ENCODE measurements at places on chromosomes 5 and 9.

DNA sequence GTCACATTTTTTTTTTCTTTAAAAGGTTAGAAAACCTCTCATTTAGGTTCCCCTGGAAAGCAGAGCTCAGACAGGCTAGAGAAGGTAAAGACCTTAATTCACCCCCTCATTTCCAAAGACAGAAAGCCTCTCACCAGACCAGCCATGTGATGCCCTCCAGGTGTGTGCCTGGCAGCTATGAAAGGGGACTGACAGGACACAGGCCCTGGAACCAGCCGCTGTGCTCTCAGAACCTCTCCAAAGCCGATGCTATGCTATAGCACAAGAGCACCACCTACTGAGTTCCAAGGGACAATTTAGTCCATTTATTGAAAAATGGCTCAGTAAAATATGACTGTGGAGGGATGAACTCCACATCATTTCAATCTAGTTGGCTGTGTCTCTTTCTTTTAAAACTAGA lies 48.8 kb downstream of the FANCC start:
- no peak for DNase-seq

DNA sequence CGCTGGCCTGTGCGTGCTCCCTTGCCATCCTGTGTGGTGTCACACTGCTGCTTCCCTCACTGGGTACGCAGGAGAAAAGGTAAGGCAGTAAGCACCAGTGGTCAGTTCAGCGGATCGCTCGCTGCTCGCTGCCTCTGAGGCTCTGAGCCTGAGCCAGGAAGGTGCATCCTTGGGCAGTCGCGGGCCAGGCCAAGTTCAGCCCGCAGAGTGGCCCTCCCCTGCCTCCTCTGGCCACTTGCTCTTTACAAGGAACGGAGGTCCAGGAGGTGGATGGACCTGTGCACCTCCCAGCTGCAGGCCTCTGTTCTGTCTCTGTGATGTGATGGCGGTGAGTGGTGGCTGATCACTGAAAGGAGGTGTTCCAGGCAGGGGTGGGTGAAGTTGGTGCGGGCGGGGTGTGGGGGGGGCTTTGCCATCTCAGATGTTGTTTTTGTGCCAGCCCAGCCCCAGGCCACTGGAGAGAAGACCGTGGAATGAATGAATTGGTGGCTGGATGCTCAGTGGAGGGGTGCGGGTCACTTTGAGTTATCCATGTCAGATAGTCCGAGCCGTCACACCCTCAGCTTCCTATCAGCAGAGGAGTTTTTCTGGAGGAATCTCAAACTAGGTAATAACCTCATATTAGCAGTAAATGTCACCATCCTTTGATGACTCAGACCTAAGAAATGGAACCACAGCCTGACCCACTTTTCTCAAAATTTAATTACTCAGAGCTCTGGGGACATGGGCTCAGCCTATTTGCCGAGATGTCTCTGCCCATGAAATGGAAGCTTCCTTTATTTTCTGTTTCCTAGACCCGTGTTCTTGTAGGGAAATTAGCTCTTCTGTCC lies 7.3 kb downstream of the COL5A1 start:
- no peak for DNase-seq

GRCh38 chr5:56475689-56476486 lies 242.8 kb upstream of the ANKRD55 start:
- no peak for DNase-seq

DNA sequence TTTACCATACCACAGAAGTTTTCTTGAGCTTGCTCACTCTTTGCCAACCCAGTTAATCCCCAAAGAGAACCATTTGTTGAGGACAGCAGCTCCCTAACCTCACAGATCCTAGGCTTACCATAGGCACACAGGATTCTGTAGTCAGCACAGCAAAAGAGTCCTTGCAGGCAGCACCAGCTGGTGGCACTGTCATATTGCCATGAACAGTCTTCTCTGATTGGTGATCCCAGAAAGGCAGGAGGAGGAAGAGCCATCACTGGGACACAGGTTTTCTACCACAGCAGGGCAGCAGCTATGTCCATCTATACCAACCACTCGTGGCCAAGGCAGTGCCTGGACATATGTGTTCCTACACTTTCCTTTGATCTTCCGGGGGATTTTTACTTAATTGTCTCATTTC lies 297.1 kb upstream of the CD180 start:
- no peak for DNase-seq

GRCh38 chr5:156375895-156376495 lies 49.0 kb downstream of the SGCD start:
- DNase-seq: no peak

DNA sequence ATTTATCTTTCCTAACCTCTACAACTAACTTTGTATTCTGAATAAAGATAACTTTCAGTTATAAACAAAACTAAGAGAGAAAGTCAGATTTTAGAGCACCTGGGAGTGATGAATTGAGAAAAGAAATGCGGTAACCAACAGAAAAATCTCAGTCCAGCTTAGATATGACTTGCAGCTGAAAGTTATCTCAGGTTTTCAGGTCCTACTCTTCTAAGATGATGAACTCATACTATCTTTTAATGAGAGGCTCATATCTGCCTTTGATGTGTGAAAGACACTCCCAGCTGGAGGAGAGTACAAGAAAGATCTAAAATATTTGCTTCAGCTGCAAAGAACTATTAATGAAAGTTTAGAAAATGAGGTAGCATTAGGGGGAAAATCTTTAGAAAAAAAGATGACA lies 190.5 kb downstream of the DENND1A start:
- DNase-seq: no peak

DNA sequence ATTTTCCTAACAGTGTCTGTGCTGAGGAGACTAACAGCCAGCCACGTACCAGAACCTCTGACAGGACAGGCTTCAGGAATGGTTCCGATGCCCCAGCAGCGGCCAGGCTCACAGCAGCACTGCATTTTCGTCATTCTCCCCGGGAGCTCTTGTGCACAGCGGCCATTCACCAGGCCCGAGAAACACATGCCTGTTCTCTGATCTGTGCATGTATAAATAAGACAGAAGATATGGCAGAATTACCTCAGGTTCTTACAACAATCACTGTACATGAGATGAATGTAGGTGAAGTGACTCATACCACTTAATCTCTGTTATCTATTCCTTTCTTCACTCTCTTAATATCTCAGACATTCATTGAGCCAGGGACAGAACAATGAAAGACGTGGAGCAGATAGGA lies 143.0 kb downstream of the FBN2 start:
- no peak for DNase-seq

- DNase-seq: no peak
These were observed 39.7 kb downstream of the PLPP7 start for GRCh38 chr9:131329241-131329641.

DNA sequence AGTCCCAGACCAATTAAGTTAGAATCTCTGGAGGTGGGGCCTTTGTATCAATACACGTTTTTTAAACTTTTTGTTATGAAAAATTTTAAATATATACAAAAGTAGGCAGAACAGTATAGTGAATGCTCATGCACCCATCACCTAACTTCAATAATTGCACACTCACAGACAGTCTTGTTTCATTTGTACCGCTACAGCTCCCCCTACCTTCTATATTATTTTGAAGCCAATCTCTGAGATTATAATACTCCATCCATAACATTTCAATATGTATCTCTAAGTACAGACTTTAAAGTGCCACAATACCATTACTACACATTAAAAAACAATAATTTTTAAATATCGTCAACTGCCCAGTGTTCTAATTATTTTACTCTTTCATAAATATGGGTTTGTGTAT lies 32.9 kb downstream of the ISL1 start:
- no peak for DNase-seq

GRCh38 chr5:102294886-102295395 lies 1.1 kb downstream of the SLCO4C1 start:
- DNase-seq: no peak

DNA sequence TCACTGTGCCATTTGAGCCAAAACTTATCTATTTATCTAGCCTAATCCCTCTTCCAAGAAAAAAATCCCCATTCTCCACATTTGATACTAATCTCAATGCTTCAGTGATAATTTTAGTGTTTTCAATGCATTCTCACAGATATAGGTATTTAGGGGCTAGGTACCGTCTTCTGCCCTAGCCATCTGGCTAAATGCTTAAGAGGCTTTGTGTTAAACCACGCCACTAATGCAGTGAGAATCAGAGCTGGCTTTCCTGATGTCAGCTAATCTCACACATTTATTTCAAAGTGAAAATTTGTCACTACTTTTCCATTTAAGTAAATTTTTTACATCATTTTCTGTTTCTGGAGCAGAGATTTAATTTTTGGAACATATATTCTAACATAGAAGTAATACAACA lies 479.7 kb downstream of the MAN2A1 start:
- DNase-seq: no peak

GRCh38 chr9:6426117-6426516 lies 13.1 kb downstream of the UHRF2 start:
- no peak for DNase-seq

DNA sequence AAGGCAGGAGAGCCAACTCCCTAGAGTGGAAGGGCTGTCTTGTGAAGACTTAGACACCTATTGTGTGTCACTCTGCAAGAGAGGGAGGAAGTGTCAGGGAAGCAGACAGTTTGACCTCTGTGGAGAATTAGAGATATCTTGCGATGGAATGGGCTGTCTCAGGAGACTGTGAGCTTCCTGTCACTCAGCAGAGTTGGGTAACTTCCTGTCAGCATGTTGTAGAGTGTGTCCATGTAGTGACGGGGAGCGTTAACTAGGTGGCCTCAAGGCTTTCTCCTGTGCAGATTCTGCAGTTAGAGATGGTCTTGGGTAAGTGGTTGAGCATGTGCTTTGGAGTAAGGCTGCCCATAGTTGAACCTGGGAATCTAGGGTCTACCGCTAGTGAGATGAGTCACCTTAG lies 136.5 kb downstream of the KIF4B start:
- DNase-seq: no peak

DNA sequence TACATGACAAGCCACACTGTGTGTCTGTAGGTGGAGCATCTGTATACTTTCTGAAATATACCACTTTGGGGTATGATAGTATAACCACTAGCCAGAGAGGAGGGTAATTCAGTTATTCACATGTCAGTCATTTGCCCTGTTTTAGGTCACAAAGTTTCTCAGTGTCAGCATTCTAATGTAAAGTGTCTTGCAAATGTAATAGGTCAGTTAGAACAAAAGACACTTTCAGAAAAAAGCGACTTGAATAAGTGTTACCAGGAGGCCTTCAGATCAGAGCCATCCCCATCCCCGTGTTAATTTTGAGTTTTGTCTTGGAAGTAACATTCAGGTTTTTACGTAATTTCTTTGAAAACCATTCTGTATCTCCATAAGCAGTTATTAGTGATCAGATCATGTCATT lies 33.7 kb downstream of the TTC1 start:
- no peak for DNase-seq

- DNase-seq: peak; percentile 30
These were observed 1.4 kb upstream of the ENC1 start for GRCh38 chr5:74641735-74642542.

DNA sequence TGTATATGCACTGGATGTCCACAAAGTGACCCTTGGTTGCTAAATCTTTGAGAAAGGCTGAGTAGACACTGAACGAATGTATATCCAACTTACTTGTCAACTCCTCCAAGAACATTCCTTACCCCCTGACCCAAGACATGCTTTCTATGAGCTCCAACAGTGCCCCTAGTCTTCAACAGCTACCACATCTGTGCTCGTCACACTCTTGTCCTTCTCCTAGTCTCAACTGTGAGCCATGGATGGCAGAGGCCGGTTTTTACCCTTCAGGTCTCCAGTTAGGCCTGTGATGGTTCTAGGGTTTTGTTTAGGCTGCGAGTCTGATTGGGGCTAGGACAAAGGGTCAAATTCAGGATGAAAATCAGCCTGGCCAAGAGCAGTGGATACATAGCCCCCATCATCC lies 19.0 kb upstream of the GPX3 start:
- DNase-seq: no peak

GRCh38 chr9:134995792-134996120 lies 78.0 kb upstream of the FCN1 start:
- no peak for DNase-seq

- peak; percentile 33 for DNase-seq
These were observed 778 bp upstream of the PPP6C start for GRCh38 chr9:125190361-125190801.

- DNase-seq: no peak
These were observed 32.5 kb downstream of the SHB start for GRCh38 chr9:38036359-38037084.

DNA sequence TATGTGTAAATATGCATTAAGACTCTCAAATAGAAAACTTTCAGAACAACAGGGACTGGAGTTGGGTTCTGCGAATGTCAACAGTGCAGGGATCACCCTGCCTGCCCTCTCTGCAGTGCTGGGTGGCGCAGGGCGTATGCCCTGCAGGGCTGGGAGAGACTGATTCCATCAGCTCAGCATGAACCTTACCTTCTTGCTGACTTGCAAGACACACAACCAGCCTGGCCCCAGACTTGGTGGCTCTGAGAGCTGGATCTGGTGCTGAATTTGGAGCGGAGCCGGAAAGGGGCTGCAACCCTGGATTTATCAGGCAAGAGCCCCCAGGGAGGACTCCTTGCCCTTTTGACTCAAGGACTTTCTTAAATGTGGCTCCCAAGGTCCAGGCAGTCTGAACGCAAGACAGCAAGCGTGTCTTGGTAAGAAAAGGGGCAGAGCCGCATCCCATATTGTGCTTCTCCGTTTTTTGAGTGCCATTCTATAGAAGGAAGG lies 376.0 kb upstream of the IRX2 start:
- DNase-seq: no peak

- no peak for DNase-seq
These were observed 93.9 kb upstream of the NEK6 start for GRCh38 chr9:124163760-124164255.

DNA sequence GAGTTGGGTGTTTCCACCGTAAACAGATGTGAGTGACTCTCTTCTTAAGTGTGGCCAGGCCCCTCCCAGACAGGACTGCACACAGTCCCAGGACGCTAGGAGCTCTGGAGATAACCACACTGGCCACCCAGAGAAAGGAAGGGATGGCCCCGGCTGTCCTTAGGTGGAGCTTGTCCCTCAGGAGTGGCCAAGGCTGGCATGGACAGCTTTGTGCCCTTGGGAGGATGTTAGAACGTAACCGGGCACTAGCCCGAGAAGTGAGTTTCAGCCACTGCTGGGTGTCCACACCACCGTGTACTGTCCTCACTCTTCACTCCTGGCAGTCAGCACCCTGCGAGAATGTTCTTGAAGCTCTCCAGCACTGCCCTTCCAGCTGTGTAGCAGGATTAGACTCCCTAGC lies 35.8 kb upstream of the FCN2 start:
- no peak for DNase-seq

- DNase-seq: no peak
These were observed 159.9 kb downstream of the OLFM1 start for GRCh38 chr9:135247227-135247930.

DNA sequence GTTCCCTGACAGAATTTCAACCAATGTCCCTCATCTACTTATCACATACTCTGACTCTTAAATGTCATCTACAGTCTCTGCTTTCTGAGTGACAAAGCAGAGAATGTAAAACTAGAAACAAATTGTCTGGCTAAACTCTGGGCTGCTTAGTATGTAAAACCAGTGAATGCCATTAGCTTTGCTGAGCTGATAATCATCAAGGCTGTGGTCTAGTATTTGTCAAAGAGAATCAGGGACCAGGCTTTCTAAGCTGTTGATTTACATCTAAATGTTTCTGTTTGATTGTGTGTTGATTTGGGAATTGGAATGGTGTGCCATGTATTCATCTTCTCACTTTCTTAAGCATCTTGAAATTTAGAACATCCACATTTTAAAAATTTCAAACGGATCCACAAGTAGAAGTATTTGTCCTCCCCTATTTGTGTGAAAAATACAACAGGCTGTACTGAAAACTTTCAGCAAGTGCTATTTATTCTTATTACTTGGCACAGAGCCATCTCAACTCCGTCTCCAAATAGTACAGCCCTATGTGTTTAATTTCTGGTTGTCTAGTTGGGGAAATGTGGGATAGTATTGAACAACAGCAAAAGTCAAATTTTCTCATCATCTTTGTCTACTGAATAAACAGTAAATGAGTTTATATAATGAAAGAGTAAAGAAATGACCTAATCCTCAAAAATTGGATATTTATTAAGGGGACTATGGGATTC lies 251.5 kb downstream of the KCTD16 start:
- DNase-seq: no peak
